ENCODE measurements at places on chromosomes 2 and 18. TPM values are rescaled to one million over a fixed set of nuclear protein-coding genes. Genes with fewer than 3 reads are reported as not detected.

ADAM23 gene
- 2.9 TPM for total RNA-seq

DNA sequence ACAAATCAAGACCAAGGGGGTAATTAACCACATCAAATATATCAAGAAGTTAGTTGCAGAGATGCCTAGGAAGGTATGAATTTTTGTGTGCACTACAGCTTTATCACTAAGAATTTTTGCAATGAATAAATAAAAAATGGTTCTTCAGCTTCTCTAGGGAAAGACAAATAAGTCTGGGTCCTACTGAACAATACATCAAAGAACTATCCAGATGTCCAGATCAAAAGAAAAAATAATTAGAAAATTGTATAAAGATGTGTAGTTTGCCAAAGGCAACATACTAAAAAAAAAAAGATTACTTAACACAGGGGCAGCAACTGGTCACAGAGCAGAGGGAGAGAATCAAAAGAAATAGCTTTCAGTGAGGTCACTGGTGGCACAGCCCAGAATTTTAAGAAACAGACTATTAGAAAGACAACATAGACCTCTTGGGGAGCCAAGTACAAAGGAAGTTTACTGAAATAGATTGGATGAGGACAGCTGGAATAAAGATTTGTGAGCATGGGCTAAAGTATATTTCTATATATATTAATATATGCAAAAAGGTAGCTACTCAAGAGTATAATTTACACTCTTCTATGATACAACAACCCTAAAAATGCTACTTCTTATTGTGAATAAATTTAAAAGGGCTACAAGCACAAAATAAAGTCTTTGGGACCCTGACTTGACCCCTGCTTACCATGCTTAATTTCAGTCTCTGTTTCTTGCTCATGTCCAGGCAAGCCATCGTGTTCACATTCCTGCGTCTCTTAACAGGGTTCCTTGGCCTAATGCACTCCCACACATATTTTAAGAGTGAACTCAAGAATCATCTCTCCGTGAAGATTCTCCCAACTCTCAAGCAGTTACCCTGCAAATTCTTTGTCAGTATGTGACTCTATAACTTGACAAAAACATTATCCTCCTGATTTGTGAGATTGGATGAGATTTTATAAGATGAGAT is 99.0 kb upstream of the GRB14 start:
- H3K4me1 ChIP-seq, result no peaks in the 10 kb centered on the region
- no peak overlapping the region for H3K4me3 ChIP-seq
- no peaks in the 10 kb centered on the region for H3K27me3 ChIP-seq
- H3K27ac ChIP-seq, result no peak overlapping the region
- no peaks in the 10 kb centered on the region for H3K36me3 ChIP-seq

DNA sequence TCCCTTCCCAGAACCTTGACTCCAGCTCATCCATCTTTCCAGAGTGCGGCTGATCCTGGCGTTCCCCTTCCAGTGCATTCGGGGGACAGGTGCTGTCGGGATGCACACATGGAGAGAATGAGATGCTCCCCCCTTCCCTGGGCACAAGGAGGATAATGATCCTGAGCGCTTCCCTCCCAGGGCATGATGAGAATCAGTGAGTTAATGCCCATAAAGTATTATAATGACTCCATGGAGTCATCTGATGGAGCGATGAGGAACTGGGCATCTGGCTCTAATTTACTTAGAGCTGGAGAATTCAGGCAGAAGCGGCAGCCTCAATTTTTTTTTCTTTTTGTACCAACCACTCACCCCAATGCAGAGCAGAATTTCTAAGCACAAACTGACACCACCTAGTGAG is 79.6 kb upstream of the SKOR2 start:
- H3K4me1 ChIP-seq, result no peaks in the 10 kb centered on the region
- no peak overlapping the region for H3K4me3 ChIP-seq

DNA sequence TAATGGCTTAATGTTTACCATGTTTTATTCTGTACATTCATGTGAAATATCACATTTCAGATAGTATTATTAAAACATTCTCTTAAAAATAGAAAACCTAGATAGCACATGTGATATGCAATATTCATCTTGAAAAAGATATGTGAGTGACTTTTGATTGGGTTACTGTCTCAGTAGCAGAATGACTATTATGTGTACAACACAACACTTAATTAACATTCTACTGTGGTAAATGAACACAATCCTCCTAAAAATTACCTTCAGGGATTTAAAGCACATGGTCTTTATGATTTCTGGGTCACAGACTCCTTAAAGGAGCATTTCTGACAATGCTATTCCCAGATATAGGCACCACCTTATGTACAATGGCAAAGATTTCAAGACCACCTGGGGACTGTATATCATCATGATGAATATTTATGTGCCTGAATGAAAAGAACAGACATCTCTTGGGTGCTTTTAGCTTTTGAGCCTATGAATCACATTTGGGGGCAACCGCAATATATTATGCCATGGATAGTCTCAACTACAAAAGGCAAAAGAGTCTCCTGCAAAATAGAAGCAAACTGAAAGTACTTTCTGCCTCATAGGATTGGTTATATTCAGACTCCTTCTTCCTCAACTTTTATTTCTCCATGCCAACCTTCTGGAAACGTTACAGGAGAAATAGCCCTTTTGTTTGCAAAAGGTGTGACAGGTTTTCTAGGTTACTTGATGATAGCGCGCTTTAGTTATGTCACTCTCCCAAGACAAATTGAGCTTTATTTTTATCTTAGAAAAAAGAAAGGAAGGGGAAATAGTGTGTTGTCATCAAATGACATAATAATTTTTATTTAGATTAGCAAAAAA is 259.0 kb downstream of the CALCRL start:
- DNase-seq, result no peak
- H3K27ac ChIP-seq, result no peak overlapping the region
- no peaks in the 10 kb centered on the region for H3K36me3 ChIP-seq
- H3K27me3 ChIP-seq, result no peaks in the 10 kb centered on the region
- no peaks in the 10 kb centered on the region for H3K4me1 ChIP-seq

DNA sequence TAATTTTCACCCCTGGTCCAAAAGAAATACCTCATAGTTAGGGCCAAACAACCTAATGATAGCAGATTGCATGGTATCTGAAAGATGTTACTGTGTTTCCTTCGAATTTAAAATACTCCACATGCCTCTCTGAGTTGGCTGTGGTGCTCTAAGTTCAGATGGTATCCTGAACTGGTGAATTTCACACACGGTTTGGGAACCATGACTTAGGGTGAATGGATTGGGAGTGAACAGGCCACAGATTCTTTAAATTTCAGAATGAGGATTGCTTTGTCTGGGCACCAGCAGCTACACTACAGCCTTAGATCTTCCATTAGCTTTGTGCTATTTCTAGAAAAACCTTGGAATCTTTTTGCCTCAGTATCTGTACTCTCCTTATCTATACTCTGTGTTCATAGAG is 6.2 kb downstream of the GMCL1 start:
- H3K27ac ChIP-seq, result no peak overlapping the region
- no peak overlapping the region for H3K4me3 ChIP-seq
- no peaks in the 10 kb centered on the region for H3K36me3 ChIP-seq
- H3K4me1 ChIP-seq, result peaks cover 10% of the 10 kb centered on the region
- no peaks in the 10 kb centered on the region for H3K27me3 ChIP-seq

GRCh38 chr2:13996527-13996926 is 636.0 kb upstream of the LRATD1 start:
- no peaks in the 10 kb centered on the region for H3K27me3 ChIP-seq
- H3K27ac ChIP-seq, result no peak overlapping the region
- no peak overlapping the region for H3K4me3 ChIP-seq
- DNase-seq, result no peak
- H3K36me3 ChIP-seq, result no peaks in the 10 kb centered on the region
